Muscle of leg (tissue), 16 donors: ENCODE measurements at places on chromosomes 11 and 22. TPM values are rescaled to one million over a fixed set of nuclear protein-coding genes. Genes with fewer than 3 reads are reported as not detected.
A peak's percentile ranks its signal among the peaks of the same experiment; 100 is the strongest.

- no peak for DNase-seq
- H3K4me3 ChIP-seq, result no peak overlapping the region
- peaks cover 2% of the 10 kb centered on the region for H3K27me3 ChIP-seq
- H3K36me3 ChIP-seq, result no peaks in the 10 kb centered on the region
- H3K27ac ChIP-seq, result no peak overlapping the region
Observed at GRCh38 chr11:15145151-15145550, 30.4 kb downstream of the INSC start.

GRCh38 chr11:32069361-32070058, 21.4 kb upstream of the RCN1 start:
- H3K4me1 ChIP-seq, result no peaks in the 10 kb centered on the region
- H3K36me3 ChIP-seq, result no peaks in the 10 kb centered on the region
- no peak overlapping the region for H3K27ac ChIP-seq
- no peak for DNase-seq
- no peak overlapping the region for H3K4me3 ChIP-seq

DNA sequence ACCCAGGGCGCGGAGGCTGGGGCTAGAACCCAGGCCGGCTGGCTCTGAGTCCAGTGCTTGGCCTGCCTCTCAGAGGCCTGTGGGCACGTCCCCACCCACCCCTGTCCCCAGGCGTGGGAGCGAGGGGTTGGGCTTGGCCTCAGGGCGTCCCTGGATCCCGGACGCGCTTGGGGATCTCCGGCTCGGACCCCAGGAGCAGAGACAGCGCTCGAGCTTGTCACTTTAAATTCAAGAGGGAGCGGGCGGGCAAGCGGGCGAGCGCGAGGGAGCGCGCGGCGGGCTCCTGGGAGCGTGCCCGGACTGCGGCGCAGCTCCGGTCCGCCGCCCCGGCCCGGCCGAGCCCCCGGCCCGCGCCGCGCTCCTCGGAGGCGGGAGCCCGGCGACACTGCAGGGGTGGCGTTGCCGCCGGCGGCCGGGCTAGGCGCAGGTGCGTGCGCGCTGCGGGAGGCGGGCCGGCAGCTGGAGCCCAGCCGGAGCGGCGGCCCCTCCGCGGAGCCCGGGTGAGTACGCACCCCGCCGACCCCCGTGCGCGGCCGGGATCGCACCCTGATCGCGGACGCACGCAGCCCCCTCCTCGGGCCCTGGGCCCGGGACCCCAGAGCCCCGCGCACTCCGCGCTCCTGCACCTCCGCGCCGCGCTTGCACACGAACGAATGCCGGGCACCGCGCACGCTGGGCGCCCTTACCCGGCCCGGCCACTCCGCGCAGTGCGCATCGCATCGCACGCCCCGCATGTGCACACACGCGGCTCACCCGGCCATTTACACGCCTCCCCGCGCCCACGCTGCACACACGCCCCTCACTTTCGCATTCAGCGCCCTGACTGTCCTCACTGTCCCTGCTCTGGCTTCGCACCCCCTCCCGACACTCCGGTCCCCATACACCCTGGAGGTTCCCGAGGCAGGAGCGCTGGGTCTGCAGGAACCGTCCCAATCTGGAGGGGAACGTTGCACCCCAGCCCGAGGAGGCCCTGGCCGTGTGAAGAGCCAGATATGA, at the start of gene SYT12:
TSS of gene SYT12 (plus strand) at position 174 of the 996 bp plus-strand sequence. CDS start 7,011 bp downstream, outside the sequence.
- H3K27ac ChIP-seq, result no peak within 1 kb of the TSS
- H3K36me3 ChIP-seq, result no peaks in the 10 kb centered on the region
- no peak for DNase-seq
- H3K27me3 ChIP-seq, result peaks cover 44% of the 10 kb centered on the region
- peak within 1 kb of the TSS; percentile 18 for H3K4me3 ChIP-seq

DNA sequence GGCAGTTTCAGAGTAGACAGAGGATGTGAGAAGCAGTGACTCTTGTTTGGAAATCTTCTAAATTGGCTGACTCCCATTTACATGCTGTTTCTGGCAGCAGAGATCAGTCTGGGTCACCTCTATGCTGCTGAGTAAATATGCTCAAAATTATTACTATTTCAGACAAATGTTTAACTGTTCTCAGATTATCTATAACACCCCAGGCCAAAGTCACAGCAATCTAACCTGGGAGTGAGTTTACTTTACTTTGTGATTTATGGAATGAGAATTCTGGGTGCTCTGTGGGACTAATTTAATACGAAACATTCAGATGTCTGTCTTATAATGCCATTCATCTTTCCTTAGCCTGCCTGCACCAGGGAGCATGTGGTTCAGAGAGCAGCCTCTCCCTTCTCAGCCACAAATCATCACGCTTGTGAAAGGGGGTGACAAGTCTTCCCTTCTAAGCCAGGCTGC, 282.5 kb upstream of the MPPED2 start:
- H3K27ac ChIP-seq, result no peak overlapping the region
- H3K4me3 ChIP-seq, result no peak overlapping the region

GRCh38 chr22:43969989-43970755, 14.9 kb downstream of the SAMM50 start:
- H3K36me3 ChIP-seq, result peaks cover 79% of the 10 kb centered on the region
- no peak overlapping the region for H3K27ac ChIP-seq
- H3K4me3 ChIP-seq, result no peak overlapping the region
- DNase-seq, result no peak

GRCh38 chr11:118321386-118322082, 17.0 kb downstream of the CD3E start:
- H3K27ac ChIP-seq, result no peak overlapping the region
- no peaks in the 10 kb centered on the region for H3K36me3 ChIP-seq
- no peak for DNase-seq
- H3K4me3 ChIP-seq, result no peak overlapping the region
- H3K4me1 ChIP-seq, result peaks cover 6% of the 10 kb centered on the region
- H3K27me3 ChIP-seq, result peaks cover 1% of the 10 kb centered on the region

GRCh38 chr11:5910540-5910939, 17.5 kb downstream of the OR52E5 start:
- no peaks in the 10 kb centered on the region for H3K4me1 ChIP-seq
- H3K36me3 ChIP-seq, result no peaks in the 10 kb centered on the region
- no peak overlapping the region for H3K4me3 ChIP-seq
- no peak overlapping the region for H3K27ac ChIP-seq

DNA sequence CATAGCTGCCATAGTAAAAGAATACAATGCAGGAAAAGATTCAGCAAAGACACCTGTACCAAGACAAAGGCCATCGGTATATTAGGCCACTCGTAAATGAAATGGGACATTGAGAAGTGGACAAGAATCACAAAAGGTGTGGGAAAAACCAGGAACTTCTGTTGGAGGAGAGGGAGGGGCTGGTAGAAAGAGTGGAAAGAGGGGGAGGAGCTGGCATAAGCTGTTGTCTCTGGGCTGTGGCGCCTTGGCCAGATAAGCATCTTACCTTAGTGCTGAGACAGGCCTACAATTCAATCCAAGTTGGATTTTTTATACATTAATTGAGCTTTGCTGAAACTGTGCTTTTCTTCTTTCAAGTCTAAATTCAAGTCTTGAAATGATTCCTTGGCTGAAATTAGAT, 37.1 kb downstream of the ZNF202 start:
- H3K27me3 ChIP-seq, result no peaks in the 10 kb centered on the region
- peaks cover 16% of the 10 kb centered on the region for H3K4me1 ChIP-seq
- no peak for DNase-seq
- no peak overlapping the region for H3K27ac ChIP-seq

DNA sequence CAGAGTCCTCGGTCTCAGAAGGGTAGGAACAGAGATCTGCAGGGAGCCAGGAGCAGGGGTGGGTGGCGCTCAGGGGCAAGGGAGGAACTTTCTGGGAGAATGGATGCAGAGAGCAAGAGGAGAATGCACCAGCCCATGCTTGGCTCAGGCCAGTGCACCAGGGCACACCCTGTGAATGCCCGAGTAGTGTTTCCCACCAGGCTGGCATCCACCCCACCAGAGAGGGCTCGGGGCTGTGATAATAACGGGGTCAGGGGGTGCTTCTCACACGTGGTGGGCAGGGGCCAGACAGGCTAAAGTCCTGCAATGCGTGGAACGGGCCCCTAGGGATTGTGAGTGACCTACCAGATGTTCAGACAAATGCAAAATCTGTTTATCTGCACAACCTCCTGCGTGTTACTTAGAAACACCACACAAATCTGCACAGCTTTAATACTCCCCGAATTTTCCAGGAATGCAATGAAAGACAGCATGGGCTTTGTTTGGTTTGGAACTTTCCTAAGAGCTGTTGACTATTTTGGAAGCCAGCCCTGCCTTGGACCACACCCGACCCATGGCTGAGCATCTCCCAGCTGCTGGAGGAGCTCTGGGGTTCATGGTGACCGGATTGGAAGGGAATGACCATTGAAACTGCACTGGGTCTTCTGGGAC, 368.3 kb downstream of the SHANK2 start:
- H3K4me3 ChIP-seq, result no peak overlapping the region
- peak; percentile 89 for DNase-seq
- H3K27me3 ChIP-seq, result no peaks in the 10 kb centered on the region
- H3K4me1 ChIP-seq, result peaks cover 35% of the 10 kb centered on the region
- H3K36me3 ChIP-seq, result no peaks in the 10 kb centered on the region

- H3K27me3 ChIP-seq, result no peaks in the 10 kb centered on the region
- no peak for DNase-seq
Observed at GRCh38 chr11:15558513-15559181, 443.9 kb downstream of the INSC start.

DNA sequence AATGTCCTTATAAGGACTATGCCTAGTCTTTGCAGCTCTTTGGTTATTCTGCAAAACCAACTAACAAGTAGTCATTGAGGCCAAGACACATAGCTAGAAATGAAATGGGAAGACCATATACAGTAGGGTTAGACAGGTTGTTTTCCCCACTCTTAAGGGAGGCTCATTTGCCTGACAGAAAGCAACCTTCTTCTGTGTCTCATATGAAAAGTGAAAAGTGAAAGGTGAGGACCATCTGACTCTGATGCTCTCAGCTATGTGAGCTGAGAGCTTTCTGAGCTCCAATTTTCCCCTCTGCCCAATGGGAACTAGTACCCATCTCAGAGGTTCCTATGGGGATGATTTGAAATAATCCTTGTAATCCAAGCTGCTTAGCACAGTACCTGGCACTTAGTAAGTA, 142.0 kb upstream of the BDNF start:
- H3K36me3 ChIP-seq, result no peaks in the 10 kb centered on the region
- H3K27ac ChIP-seq, result no peak overlapping the region
- no peak overlapping the region for H3K4me3 ChIP-seq
- H3K4me1 ChIP-seq, result no peaks in the 10 kb centered on the region

DNA sequence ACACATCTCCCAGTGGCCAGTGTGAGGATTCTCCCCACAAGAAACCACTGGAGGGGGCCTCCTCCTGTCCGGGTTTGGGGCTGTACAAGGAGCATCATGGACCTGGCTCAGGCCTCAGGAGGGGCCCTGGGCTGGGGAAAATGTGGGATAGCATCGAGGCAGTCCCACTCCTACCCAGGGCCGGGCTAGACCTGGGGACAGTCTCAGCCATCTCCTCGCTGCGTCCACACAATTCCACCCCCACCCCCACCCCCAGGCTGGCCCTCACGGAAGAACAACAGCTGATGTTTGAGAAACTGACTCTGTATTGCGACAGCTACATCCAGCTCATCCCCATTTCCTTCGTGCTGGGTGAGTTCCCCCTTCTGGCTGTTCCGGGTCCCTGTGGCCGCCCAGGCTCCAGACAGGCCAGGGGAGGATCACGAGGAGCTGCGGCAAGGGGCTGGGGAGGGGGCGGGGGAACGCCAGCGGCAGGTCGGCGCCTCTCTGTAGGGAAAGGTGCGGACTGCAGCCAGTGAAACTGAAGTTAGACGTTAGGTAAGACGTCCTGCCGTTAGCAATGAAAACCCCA, 4.8 kb downstream of the BEST1 start:
- peak overlapping the region; percentile 75 for H3K27ac ChIP-seq
- DNase-seq, result peak; percentile 91
- peaks cover 20% of the 10 kb centered on the region for H3K4me1 ChIP-seq
- H3K27me3 ChIP-seq, result peaks cover 18% of the 10 kb centered on the region

DNA sequence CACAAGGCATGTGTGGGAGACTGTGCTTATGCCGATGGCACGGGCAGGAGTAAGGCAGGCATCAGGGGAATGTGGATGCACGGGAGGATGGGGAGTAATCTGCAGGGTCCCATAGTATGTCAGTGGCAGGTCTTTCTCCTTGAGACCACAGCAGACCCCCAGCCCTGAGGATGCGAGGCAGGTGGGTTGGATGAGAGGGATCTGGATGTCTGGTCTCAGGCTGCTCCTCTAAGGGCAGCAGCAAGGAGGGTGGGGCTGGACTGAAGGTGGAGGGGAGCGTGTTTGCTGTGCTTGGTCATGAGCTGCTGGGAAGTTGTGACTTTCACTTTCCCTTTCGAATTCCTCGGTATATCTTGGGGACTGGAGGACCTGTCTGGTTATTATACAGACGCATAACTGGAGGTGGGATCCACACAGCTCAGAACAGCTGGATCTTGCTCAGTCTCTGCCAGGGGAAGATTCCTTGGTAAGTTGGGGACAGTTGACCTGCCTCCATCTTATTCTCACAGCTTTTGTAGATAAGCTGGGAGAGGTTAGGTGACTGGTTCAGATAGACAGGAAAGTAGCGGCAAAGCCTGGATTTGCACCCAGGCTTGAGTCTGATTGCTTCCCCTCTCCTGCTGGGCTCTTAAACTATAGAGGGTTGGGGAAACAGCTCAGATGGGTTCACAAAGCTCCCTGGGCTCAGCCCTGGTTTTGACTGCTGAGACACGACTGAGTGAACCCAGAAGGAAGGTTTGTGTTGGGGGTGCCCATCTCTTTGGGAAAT, at the start of gene APOL1:
TSS of gene APOL1 (plus strand) at position 380 of the 769 bp plus-strand sequence. CDS start 1,823 bp downstream, outside the sequence.
- H3K27me3 ChIP-seq, result no peaks in the 10 kb centered on the region
- peaks cover 35% of the 10 kb centered on the region for H3K4me1 ChIP-seq
- peak; percentile 64 for DNase-seq
- H3K4me3 ChIP-seq, result peak within 1 kb of the TSS; percentile 34
- H3K27ac ChIP-seq, result peak within 1 kb of the TSS; percentile 91

DNA sequence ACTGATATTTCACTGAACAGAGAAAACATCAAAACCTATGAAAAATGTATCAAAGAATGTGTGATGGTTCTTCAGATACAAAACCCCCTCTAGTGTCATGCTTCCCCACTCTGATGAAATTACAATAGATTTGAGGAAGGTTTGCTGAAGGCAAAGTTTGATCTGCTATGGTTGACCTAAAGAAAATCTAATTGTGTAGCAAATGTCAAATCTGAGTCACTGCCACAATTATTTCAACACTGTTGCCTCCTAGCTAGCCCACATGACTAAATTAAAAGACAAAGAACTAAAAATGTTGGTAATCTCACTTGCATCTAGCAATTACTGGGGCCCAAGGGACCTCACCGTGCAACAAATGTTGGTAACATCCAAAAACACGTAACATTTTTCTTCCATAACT, 728.0 kb downstream of the DLG2 start:
- H3K4me3 ChIP-seq, result no peak overlapping the region
- DNase-seq, result no peak
- no peak overlapping the region for H3K27ac ChIP-seq
- no peaks in the 10 kb centered on the region for H3K27me3 ChIP-seq
- peaks cover 2% of the 10 kb centered on the region for H3K4me1 ChIP-seq

The SLC22A6 gene
- total RNA-seq, result not detected

The LGALS1 gene
- total RNA-seq, result 2,864 TPM

The SNU13 gene
- 99.8 TPM for total RNA-seq

The ARHGAP1 gene
- 14.9 TPM for total RNA-seq

The CSF2RB gene
- total RNA-seq, result 1.8 TPM

The APOA5 gene
- not detected for total RNA-seq

The RASD2 gene
- 2.9 TPM for total RNA-seq
